ENCODE measurements at places on chromosomes 3 and 15.

GRCh38 chr3:25830373-25831280 lies 40.7 kb downstream of the OXSM start:
- no peak for DNase-seq

DNA sequence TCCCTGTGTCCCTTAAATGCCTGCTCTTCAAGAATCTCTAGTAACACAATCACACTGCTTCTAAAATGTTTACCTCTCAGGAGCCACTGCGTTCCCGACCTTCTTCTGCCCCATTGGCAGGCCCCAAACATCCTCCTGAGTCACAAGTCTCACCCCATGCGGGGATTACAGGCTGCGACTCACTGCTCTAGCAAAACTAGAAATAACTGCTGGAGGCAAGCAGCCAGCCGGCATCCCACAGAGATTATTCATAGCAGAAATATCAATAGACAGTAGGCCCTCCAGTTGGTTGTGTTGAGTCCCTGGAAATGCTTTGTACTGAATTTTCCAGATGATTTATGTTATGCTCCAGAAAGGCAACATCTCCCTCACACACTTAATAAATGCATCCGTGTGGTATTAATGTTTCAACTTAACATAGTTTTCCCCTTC lies 64.8 kb downstream of the RFTN1 start:
- no peak for DNase-seq

- DNase-seq = no peak
Observed at GRCh38 chr3:100269001-100269400, 8.2 kb downstream of the TBC1D23 start.

GRCh38 chr15:85534031-85534430 lies 153.6 kb downstream of the AKAP13 start:
- no peak for DNase-seq

- DNase-seq = no peak
Observed at GRCh38 chr3:150410311-150411105, 2.4 kb downstream of the TSC22D2 start.

- DNase-seq = no peak
Observed at GRCh38 chr3:101941318-101942040, 92.2 kb downstream of the NFKBIZ start.

DNA sequence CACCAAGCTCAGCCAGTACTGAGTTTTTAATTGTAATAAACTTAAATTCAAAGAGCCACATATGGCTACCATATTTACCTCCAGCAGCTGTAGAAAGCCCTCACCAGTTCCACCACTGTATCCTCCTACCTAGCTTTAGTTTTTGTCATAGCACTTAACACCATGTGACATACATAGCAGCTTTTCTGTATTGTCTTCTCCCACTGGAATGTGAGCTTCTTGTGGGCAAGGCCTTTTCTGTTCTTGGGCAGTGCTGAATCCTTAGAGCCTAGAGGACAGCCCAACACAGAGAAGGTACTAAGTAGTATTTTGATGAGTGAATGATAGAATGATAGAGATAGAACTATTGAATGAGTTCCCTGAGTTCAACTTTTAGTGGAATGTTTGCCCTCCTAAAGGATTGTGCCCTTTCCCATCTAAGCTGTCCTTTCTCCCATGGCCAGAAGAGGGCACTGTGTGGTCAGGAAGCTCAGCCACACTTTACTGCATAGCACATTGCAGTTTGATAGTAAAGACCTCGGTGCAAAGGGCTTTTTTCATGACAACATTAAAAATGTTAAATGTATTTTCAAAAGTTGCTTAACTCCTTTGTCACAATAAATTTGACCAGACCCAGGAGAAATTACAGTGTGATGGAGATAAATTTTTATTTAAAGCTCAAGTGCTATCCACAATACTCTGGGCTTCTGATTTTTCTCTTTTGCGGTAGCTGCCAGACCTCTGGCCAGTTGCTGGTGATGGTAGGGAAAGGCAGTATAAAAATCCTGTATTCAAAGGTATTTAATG lies 115.8 kb downstream of the GHSR start:
- no peak for DNase-seq

DNA sequence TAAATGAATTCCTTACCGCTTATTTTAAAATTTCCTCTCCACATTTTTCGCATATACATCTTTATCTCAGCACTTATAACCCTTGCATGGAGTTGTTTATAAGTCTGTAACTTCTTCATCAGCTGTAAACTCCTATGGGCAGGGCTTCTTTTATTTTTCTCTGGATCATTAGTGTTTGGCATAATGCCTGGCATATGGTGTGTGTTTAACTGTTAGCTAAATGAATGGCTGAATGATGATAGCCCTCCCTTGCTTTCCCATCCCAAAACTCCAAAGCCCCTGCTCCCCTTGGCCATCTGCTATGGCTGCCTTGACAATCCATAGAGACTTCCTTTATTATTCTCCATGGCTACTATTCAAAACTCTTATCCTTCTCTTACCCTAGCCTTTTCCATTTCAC lies 48.1 kb upstream of the SEMA6D start:
- DNase-seq = no peak

DNA sequence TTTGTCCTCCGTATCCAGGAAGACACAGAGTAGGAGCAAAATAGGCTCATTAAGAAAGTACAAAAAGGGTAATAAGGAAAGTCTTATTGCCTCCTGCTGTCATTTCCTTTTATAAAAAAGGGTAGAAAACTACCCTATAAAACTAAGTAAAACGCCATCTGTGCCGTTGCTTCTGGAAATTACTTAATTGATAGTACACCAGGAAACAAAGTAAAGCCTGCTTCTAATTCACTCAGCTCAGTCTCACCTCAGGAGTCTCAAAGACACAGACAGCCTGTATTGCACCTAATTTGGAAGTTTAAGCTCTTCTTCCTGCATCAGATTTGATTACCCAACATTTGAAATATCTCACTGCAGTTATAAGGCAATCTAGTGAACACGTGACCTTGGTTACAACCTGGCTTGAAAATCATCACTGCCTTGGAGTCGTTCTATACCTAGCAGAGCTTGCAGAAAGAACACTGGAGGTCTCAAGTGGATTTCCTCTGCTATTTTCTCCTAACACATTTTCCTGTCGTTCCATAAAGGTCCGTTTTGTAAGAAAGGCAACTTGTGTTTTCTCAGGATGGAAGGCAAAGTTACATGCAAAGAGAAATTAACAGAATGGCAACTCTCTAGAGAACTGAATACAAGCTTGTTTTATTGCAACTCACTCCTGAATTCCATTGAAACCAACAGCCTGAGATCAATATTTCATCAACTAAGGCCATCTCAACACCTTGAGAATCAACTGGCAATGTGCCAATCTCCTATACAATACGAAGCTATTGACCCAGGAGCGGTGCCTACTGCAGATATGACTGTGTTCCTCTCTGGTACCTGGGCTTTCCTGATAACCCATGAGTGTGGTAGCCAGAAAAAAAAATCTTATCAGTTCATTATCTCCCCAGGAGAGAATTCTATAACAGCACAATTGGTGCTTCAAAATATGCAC lies 203.3 kb upstream of the LMCD1 start:
- no peak for DNase-seq

DNA sequence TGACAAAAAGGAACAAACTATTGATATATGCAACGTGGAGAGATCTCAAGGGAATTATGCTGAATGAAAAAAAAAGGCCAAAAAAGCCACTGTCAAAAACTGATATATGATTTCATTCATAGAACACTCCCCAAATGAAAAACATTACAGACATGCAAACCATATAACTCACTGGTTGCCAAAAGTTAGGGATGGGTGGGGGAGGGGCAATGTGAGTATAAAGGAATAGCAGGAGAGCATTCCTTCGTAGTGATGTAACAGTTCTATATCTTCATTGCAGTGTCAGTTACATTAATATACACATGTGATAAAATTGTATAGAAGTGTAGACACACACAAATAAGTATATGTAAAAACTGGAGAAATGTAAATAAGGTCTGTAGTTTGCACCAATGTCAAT lies 12.2 kb downstream of the GBE1 start:
- DNase-seq = no peak

DNA sequence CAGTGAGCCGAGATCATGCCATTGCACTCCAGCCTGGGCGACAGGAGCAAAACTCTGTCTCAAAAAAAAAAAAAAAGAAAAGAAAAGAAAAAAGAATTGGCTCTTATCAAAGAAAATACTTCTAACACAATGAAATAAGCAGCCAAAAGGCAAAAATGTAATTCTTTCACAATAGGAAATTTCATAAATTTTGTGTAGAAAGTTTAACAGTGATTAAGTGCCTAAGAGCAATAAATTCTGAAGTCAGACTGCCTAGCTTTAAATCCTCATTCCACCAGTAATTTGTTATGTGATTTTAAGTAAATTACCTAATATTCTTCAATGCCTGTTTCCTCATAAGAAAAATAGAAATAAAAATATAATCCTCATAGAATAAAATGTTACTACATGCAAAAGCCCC lies 24.6 kb downstream of the HLTF start:
- no peak for DNase-seq
